AG08395 (cell line): ENCODE measurements at places on chromosomes 2 and 18.

DNA sequence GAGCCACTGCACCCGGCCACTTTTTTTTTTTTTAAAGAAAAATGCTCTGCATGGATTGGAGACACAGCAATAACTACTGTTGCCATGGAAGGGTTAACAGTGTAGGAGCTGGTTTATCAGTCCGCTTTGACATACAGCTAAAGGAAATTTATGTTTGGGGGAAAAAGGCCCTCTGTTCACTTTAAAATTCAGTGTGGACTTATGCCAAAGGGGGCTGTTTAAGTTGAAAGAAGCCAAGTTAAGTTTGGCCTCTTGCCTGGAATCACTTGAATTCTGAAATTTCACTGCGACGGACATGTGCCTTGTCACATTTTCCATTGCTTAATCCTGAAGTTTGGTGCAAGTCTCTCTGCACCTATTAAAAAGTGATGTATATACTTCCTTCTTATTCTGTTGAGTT lies 3.1 kb downstream of the KCNE4 start:
- no peak for DNase-seq

GRCh38 chr2:215754546-215754945 lies 258.8 kb downstream of the MREG start:
- DNase-seq, result no peak

GRCh38 chr2:187174582-187174981 lies 273.5 kb downstream of the CALCRL start:
- no peak for DNase-seq

- DNase-seq, result peak; percentile 32
These were observed 87.7 kb downstream of the SH3YL1 start for GRCh38 chr2:175880-176820.

DNA sequence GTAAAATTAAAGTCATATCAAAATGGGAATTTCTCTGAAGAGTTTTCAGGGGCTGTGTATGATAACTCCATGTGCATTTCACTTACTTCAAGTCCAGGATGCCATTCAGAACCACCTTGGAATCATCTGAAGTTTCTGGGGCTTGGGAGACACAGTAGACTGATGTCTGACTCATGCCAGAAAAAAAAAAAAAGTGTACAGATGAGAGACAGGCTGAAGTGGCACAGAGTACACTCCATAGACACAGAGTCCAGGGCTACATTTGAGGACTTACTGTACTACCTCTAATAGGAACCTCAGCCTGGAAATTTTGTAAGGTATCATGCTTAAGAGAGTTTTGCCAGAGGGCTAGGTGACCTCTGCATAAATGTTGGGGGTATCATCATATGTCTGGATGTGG lies 92.0 kb downstream of the SS18 start:
- DNase-seq, result no peak

GRCh38 chr18:13218997-13219396 lies 437 bp downstream of the LDLRAD4 start:
- no peak for DNase-seq

GRCh38 chr2:212421556-212422334 lies 116.9 kb downstream of the ERBB4 start:
- DNase-seq, result peak; percentile 39

DNA sequence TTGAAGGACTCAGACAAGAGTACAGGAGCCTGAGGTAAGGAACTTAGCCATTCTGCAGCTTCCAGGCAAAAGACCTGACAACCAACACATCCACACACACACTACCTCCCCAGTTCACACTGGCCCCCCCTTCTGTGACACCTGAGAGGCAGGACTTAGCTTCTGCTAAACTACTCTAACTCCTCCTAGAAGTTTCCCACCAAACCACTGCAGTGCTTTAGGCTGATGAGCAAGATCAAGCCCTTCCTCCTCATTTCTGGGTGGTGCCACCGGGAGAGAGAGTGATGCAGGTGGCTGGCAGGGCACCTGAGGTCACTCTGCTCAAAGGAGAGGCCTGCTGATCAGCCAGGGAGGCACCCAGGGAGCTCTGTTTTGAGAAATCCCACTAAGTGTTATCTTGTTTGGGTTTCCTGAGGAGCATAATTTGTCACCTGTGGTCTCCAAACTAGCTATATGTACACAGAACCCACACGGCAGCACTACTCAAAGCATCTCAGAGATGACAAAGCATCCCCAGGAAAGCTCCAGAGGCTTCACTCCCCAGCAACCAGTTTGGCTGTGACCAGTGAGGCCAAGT lies 188.4 kb downstream of the MYO5B start:
- no peak for DNase-seq

DNA sequence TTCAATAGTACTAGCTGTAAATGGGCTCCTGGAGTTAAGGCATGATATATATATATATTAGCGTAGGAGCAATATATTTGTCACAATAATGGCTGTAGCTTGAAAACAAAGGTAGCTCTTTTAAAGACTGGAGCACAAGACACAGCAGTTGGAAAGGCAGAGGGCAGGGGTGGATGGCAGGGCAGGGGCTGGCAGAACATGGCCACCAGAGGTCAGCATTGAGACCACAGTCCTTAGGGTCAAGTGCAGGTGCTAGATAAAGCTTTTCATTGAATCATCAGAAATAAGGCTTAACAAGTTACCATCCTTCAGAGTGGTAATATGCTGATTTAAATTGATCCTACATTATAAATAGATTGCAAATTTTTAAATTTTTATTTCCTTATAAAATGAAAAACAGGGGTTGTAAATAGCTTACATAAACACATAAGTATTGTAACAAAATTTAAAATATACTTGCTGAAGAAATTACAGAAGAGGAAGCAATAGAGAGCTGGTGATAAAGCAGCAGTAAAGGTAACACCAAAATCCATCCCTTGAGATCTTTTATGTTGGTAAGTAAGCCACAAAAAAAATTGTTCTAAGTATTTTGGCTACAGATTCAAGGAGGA lies 161.2 kb upstream of the PIEZO2 start:
- DNase-seq, result peak; percentile 52

DNA sequence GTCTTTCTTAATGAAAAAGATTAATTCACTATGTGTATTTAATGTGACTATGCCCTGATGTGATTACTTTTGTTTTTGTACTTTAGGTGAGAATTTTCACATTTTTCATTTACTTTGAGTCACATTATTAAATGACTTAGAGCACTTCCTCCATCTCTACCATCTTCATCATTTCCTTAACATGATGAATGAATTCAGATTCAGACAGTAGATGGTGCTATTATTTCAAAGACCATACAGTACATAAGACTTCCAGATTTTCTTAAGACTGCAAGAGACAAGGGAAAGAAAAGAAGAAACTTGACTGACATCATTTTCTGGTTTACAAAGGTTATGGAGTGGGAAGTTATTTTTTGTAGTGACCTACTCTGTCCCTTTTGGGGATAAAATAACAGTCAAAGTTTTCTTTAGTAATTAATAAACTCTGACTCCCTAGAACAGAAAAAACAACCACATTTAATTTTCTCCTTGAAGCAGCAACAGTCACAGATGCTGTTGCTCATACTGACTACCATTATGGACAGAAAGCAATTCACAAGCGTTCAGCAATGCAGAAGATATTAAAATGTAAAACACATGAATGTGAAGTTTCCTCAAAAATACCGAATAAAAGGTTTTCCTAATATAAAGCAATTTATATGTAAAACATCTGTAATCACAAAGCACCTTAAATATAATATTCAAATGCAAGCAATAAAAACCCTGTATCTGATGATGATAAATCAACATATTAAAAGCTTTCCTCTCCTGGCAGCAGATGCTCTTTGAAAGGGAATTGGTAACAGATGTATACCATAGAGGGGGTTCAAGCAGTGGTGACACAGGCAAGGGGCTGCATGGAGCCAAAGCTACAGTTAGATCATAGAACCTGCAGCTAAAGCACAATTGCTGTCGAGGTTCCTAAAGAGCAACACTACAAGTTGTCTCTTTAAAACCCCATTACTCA lies 1010.9 kb upstream of the NXPH2 start:
- peak; percentile 10 for DNase-seq

- no peak for DNase-seq
These were observed 33.1 kb upstream of the REG3G start for GRCh38 chr2:78992451-78992806.

GRCh38 chr18:76464281-76465259 lies 30.5 kb downstream of the ZNF516 start:
- DNase-seq, result no peak

- no peak for DNase-seq
These were observed 41.3 kb upstream of the CCDC68 start for GRCh38 chr18:55000529-55000928.

GRCh38 chr18:55124078-55124763 lies 165.0 kb upstream of the CCDC68 start:
- peak; percentile 75 for DNase-seq

GRCh38 chr2:62456721-62457539 lies 49.1 kb downstream of the TMEM17 start:
- peak; percentile 82 for DNase-seq

- no peak for DNase-seq
These were observed 85.1 kb downstream of the TMEM131 start for GRCh38 chr2:97910403-97911205.

DNA sequence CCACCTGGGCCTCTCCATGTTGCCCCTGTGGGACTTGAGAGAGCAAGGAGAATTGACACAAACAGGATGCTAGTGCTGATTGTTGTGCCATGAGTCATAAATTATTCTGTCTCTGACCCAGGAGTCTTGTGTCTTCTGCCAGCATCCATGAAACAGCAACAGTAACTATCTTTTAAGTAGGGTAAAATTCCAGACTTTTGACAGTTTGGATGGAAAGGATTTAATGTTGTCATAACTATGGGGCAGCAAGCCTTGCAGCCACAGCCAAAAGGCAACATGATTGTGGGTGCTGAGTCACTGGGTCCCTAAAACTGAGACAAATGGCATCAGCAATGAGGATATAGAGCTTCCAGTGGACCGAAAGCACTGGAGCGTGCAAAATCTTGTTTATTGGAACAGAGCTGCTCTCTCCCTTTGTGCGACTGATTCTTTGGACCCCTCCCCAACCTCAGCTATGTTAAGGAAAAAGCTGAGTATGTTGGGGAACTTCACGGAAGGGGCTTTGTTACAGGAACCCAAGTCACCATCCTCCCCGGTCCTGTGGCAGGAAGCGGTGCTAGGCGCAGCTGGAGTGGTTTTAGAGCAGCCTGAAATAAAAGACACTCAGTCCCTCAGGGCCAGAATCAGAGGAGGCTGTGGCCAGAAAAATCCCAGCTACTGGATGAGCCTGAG lies 9.6 kb upstream of the ITPRIPL1 start:
- DNase-seq, result peak; percentile 72

- no peak for DNase-seq
These were observed 235.4 kb downstream of the ATAD2B start for GRCh38 chr2:23691565-23691964.

- DNase-seq, result no peak
These were observed 223.6 kb downstream of the CDH20 start for GRCh38 chr18:61556862-61557261.

GRCh38 chr18:2606335-2606734 lies 35.0 kb downstream of the NDC80 start:
- DNase-seq, result no peak

- DNase-seq, result no peak
These were observed 6.2 kb downstream of the AGPS start for GRCh38 chr2:177398791-177399190.

GRCh38 chr2:231294571-231295362 lies 96.3 kb downstream of the ARMC9 start:
- DNase-seq, result no peak

DNA sequence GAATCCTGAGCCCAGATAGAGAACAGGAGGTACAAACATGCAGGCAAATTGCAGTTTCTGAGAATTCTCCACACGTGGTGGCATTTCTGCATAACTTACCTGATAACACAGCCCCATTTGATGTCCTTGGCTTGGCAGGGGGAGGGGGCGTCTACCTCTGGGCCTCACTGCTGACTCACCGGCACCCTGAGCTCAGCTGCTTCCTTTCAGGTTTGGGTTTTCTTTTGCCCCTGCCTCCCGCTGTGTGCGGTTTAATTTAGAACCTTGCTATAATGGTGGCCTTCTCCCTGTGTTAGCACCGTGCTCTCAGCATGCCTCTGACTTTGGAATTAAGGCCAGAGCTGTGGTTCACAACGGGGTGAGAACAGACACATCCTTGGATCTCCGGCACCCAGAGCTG lies 4.4 kb downstream of the CTIF start:
- no peak for DNase-seq

DNA sequence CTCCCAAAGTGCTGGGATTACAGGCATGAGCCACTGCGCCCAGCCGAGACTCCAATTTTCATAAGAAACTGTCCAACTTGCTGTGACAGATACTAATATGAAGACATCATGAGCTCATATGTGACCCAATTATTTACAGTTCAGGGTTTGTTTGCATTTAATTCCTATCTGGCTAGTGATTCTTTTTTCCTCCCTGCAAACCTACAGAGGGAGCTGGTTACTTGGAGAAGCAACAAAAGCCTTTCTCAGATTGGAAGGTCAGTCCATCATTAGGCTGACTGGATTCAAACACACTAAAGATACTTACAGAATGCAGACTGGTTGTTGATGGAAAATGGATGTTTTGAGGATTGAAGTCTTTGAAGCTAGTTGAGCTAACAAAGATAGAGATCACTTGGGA lies 176.4 kb downstream of the ANKRD44 start:
- no peak for DNase-seq

- peak; percentile 58 for DNase-seq
These were observed 3.8 kb downstream of the EVX2 start for GRCh38 chr2:176079831-176080539.

- DNase-seq, result no peak
These were observed 858.9 kb downstream of the GALR1 start for GRCh38 chr18:78108554-78108953.

- DNase-seq, result no peak
These were observed 5.2 kb upstream of the DLX2 start for GRCh38 chr2:172107690-172108586.

- DNase-seq, result no peak
These were observed 114.4 kb upstream of the PDE1A start for GRCh38 chr2:182541268-182541667.

DNA sequence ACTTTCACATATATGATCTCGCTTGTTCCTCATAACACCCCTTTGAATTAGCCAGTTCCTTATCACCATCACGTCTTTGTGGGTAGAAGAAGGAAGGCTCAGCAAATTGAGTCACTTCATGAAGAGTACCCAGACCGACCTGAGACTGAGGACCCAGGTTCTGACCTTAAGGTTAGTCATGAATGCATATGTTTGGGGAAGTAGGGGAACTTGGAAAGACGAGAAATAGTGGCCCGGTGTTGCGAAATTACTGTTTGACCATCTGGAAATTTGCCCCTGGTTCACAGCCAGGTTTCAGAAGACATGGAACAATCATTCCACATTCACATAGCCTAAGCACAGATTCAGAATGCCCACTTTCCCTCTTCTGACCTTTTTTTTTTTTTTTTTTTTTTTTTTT lies 59.8 kb downstream of the MEIS1 start:
- DNase-seq, result peak; percentile 46

DNA sequence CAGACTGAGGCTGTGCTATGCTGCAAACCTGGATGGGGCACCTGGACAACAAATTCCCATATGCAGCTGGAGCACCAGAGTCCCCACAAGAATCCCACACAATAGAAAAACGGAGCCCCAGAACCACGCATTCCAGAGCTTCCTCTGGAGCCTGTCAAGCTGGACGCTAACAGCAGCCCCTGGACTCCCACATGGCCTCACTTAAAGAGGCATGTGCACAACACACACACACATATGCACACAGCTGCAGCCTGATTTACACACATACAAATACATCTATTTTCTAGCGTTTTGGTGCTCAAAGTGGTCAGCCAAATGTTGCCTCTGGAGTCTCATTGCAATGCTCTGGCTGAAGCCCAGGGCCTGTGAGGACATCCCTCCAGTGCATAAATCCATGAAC lies 632.7 kb upstream of the ID2 start:
- DNase-seq, result peak; percentile 25

- peak; percentile 63 for DNase-seq
These were observed 187.6 kb downstream of the MREG start for GRCh38 chr2:215825707-215826106.
